ENCODE measurements at places on chromosomes 16 and 17. TPM values are rescaled to one million over a fixed set of nuclear protein-coding genes. Genes with fewer than 3 reads are reported as not detected.

DNA sequence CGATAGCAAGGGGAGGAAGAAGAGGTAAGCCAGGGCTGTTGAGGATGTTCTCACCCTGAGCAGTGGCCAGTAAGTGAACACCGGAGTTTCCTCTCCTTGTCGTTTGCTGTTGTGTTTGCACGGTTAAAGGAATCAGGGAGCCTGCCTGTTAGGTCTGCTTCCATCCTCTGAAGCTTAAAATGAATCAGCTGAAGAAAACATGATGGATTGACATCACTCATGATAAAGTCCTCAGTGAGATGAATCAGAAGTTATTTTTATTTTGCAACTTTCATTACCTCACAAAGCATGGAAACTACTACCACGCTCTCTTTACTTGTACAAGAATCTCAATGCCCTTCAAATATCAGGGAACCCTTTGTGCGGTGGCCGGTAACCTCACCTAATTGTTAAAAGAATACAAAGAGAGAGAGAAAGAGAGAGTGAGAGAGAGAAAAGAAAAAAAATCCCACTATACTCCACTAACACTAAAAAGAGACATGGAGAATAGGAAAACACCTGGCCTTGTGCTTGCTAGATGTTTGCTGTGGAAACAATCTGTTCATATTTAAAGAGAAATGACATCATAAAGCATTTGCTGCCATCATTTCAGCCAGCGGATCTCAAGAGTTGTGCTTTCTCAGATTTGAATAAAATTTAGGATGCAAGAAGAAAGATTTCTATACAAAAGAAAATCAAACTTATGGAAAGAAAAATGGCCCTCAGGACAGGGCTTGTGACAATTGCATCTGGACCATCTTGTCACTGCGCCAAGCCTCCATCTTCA is 441.6 kb upstream of the SALL1 start:
- no peak for DNase-seq

DNA sequence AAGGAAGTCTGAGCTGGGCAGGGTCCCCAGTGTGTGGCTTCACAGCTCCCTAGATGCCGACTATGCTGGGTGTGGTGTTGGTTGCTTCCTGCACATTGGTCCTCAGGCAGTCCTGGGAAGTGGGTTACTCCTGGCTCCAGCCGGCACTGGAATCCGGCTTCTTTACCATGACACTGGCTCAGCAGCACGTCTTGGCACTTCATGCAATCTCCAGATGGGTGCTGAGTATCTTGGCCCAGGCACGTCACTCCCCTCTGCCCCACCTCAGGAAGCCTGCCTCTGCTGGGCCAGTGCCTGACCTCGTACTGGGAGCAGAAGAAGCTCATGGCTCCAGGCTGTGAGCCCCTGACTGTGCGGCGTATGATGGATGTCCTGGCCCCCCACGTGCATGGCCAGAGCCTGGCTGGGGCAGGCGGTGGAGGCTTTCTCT is 24.5 kb downstream of the FCSK start:
- no peak for DNase-seq

GRCh38 chr17:78883089-78883532 is 19.9 kb downstream of the CEP295NL start:
- DNase-seq: no peak

GRCh38 chr16:11302977-11303376 is 21.8 kb upstream of the PRM1 start:
- no peak for DNase-seq

GRCh38 chr17:57750895-57751294 is 5.8 kb upstream of the CCDC182 start:
- DNase-seq: no peak

GRCh38 chr17:12022310-12022709 is 1.6 kb downstream of the MAP2K4 start:
- no peak for DNase-seq

DNA sequence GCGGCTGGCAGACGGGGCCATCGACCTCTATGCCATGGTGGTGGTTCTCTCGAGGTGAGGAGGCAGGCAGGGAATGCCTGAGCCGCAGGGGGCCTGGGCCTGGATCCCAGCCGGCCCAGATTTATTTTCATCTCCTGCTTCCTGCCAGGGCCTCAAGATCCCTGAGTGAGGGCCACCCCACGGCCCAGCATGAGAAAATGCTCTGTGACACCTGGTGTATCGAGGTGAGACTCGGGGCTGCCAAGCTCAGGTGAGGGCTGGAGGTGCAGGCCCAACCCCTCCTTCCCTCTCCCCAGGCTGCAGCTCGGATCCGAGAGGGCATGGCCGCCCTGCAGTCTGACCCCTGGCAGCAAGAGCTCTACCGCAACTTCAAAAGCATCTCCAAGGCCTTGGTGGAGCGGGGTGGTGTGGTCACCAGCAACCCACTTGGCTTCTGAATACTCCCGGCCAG is 4.9 kb downstream of the ACADVL start:
- no peak for DNase-seq

- no peak for DNase-seq
Measured at GRCh38 chr16:66588981-66589713, 9.9 kb downstream of the CMTM2 start.

DNA sequence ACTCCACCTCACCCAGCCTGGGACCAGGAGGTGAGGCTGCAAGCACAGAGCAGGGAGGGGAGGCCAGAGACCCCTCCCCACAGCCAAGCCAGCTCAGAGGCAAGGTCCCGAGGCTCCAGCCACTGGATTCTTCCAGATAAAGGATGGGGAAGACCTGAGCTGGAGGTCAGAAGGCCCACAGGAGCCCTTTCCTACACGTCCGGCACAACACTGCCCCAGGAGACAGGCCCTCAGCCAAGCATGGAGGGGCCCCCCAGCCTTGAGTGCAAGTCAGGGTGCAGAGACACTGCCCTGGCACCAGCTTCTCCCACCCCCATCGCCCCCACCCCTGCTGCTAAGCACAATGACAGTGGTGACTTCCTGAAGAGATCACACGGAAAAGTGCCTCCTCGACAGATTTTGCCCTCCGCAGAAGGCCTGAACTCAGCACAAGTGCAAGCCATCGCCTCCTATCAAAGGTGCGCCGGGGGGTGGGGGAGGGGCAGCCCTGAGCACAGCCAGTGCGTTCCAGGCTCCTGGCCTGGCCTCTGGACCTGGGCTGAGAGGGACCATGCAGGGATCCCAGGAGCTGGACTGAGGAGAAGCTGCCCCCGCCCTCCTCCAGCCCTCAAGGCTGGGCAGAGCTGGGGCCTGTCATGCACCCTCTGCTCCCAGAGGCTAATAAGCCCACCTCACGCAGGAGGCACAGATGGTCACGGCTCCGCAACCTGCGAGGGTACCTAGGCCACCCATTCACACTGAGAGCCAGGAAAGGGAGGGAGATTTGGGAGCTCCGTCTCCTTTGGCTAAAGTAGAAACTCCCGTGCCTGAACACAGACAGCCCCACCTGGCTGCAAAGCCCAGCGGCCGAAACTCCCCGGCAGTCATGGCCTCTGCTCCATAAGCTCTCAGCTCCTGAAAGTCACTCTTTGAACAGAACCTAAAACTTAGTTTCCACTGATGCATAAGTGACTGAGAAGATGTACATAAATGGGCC is 2.7 kb downstream of the MAFG start:
- no peak for DNase-seq

Gene TAC4
- total RNA-seq: not detected

Gene CFAP97D1
- total RNA-seq: not detected
